Myocyte (in vitro differentiated cells): ENCODE measurements at places on chromosomes 1 and 21. TPM values are rescaled to one million over a fixed set of nuclear protein-coding genes. Genes with fewer than 3 reads are reported as not detected.

CSF1 gene
- total RNA-seq = 33.8 and 34.9 TPM in 2 replicates

DNA sequence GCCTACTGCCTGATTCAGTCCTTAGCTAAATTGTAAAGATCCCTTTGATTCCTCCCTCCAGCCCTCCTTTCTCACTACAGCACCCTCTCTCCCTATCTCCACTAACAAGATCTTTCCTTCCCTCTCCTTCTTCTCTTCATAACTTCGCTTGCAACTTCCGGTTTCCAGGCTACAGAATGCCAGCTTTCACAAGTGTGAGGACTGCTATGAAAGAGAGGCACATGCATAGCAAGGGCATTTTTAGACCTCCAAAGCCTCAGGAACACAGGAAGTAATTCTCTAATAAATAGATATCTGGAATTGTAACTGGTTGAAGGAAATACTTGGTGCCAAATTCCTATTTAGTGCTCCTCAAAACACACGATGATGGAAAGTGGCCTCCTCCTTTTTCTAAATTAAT lies 196.7 kb downstream of the HLX start:
- DNase-seq = no peak

- peak; percentile 46 for DNase-seq
These were observed 8.9 kb upstream of the VWA5B1 start for GRCh38 chr1:20281801-20282200.

GRCh38 chr1:109482791-109483671 lies 674 bp upstream of the ATXN7L2 start:
- DNase-seq = peak; percentile 29

DNA sequence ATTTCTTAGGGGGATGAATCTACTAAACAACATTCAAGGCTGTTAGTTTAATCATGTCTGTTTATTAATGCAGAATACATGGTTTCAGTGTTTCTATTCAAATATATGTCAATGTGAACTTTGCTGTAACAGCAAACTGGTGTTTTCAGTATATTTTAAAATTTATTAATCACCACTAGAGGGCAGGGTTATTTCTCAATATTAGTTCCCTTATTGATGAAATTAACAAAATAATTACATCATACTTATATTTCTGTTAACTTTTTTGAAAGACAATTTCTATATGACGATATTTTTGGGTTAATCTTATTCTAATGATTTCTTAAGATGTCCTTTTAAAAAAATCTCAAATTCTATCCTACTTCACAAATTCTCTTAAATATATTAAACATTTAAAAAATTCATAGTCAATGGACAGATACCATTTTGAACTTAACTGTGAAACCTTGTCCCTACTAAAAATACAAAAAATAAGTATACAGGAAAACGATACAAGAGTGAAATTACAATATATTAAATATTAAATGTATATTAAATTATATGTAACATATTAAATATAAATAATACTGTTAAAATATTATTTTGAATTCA lies 1034.1 kb upstream of the PRMT6 start:
- DNase-seq = peak; percentile 2
